ENCODE measurements at places on chromosomes 7 and 10.
A peak's percentile ranks its signal among the peaks of the same experiment; 100 is the strongest.

- peak; percentile 75 for DNase-seq
Observed at GRCh38 chr7:92695308-92696261, 105.4 kb upstream of the FAM133B start.

GRCh38 chr7:123824754-123825067 is 20.3 kb upstream of the HYAL4 start:
- DNase-seq = no peak

GRCh38 chr7:132230462-132230861 is 345.8 kb downstream of the PLXNA4 start:
- DNase-seq = no peak

- peak; percentile 68 for DNase-seq
Observed at GRCh38 chr7:94697035-94697974, 41.4 kb upstream of the SGCE start.

GRCh38 chr7:138127996-138128395 is 51.7 kb downstream of the AKR1D1 start:
- no peak for DNase-seq

- peak; percentile 77 for DNase-seq
Observed at GRCh38 chr10:89653410-89653869, 8.4 kb upstream of the PANK1 start.

- DNase-seq = no peak
Observed at GRCh38 chr10:84190621-84191020, 3.7 kb upstream of the CDHR1 start.

DNA sequence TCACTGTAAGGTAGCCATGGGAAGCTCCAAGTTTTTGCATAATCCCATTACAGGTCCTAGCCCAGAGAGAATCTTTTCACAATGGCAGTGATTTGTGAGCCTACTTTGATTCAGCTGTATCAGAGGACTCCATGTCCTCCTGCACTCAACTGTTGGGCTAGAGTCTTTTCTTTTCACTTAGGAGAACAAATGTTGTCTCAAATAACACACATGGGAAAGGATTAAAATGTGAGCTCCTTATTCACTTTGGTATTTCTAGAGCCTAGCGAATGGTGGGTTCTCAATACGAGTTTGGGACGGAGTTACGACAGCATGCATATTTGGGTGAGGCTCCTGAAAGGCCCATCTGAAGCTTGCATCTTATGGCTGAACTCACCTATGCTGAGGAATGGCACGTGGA is 183.5 kb upstream of the STEAP4 start:
- no peak for DNase-seq

GRCh38 chr10:86773498-86773897 is 17.1 kb downstream of the BMPR1A start:
- no peak for DNase-seq

DNA sequence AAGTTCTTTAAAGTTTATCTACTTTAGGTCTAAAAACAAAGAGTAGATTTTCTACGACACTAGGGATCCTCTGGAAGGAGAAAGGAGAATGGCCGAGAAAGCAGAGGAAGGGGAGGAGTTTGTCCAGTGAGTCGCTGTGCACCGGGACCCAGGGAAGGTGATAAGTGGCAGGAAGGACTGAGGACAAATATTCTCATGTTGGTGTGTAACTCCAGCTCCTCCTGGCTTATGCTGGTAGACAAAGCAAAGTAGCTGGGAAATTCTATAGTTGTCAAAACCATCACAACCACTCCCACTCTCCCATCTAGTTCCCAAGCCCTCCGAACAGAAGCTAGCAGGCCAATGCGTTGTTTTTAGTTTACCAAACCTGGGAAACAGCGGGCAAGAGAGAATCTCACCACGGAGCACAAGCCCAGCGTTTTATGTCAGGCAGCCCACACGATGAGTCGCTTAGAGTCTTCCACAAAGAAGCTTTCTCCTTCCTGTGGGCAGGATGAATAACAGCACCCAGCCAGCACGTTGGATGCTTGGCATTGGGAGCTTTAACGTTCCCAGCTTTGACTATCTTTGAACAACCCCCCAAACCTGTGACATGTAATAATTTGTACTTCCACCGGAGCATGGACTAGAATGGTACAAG is 32.9 kb upstream of the JCAD start:
- DNase-seq = peak; percentile 30

GRCh38 chr7:4182605-4183300 is 499.3 kb upstream of the FOXK1 start:
- no peak for DNase-seq

DNA sequence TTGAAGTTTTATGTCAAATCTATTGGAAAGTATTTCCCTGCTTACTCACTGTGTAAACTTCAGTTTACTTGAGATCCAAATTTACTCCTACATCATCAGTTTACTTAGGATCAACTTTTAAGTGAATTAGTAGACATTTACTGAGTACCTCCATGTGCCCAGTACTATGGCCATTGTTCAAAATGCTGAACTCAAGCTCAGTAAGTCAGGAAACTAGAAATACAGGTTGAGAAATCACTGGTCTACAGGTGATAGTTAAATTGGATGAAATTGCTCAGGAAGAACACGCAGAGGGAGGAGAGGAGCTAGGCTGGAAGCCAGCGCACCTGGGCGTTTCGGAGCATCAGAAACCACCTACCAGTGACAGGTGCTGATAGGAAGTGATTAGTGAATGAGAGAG is 25.5 kb upstream of the EBLN1 start:
- DNase-seq = no peak

DNA sequence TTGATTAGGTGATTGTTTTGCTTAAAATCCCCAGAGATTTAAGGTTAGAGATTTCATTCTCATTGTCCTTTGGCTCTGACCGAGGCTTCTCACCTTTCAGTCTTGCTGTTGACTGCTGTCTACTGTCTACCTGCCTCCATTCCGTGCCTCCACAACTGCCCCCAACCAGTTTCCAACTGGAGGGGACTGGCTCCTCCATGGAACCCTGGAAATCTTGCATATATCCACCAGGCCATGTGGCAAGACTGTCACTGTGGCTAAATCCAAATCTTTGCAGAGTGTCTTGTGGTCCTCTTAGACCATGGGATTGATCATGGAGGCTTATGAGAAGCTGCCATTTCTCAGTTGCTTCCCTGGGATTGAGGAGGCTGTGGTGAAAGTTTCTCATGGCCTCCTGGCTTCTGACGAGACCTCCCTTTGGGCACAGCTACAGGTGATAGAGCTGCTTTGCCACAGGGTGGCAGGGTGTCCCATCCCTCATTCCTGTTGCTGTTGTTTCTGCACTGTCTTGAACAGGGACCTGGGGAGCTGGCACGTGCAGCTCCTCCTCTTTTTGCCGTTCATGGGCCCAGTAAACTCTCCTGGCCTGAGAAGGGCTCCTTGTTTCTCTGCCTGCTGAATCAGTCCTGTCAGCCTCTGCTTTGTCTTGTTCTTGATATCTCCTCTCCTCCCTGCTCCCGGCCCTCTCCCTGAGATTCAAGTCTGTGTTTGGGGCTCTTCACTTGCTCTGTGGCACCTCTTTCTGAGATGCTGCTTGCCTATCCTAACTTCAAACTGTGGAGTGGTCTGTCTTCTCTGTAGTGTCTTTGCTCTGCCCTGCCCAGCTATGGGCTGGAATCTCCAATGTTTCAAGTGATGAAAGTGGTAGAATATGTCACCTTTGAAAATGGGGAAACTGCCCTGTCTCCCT is 63.6 kb upstream of the IGFBP3 start:
- DNase-seq = no peak

DNA sequence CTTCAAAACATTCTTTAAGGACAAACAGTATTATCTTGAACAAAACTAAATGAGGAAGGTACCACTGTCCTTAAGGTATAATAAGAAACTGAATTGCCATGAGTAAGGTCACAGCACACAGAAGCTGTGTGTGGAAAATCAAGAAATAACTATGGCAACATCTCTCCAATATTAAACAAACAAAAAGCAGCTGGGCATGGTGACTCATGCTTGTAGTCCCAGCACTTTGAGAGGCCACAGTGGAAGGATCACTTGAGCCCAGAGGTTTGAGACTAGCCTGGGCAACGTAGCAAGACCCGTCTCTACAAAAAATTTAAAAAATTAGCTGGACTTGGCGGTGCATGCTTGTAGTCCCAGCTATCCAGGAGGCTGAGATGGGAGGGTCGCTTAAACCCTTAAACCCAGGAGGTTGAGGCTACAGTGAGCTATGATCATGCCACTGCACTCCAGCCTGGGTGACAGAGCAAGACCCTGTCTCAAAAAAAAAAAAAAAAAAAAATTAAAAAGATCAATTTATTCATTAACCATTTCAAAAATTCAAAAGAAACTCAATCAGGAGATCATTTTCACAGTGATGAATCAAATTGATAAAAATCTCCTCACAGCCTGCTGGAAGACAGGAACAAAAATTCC is 195.4 kb downstream of the SKIDA1 start:
- DNase-seq = peak; percentile 60

GRCh38 chr10:123930340-123931001 is 38.9 kb upstream of the CPXM2 start:
- DNase-seq = peak; percentile 33

DNA sequence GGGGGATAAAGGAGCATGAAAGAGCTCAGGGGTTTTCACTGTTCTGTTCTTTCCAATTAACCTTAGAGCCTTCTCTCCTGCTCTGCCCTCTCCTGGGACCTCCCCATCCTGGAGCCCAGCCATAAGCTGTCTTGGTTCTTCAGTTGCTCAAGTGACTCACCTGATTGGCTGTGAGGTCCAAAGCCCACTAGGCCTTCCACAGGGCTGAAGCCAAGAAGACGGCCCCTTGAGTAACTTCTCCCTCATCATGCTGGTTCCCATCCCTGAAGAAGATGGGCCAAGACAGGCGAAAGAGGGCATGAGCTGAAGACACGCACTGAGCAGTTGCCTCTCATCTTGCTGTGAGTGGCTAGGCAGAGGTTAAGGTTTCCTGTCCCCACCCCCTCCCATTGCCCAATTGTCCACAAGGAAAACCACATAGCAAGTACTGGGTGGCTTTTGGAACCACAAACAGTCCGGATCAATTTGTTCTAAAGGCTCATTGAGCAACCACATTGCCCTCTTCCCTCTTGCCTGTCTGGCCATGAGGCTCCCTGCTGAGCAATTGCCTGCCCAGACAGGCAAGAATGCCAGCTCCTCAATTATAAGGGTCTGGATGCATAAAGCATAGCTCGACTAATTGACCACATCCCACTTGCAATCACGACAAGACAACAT is 43.9 kb upstream of the GPAM start:
- no peak for DNase-seq
